ENCODE measurements at places on chromosomes 7 and 10.

GRCh38 chr7:116249969-116250553, 39.7 kb downstream of the TES start:
- DNase-seq = peak; percentile 40

GRCh38 chr10:95716466-95716865, 22.7 kb upstream of the TCTN3 start:
- no peak for DNase-seq

- no peak for DNase-seq
Measured at GRCh38 chr10:43267811-43268210, 946 bp upstream of the RASGEF1A start.

DNA sequence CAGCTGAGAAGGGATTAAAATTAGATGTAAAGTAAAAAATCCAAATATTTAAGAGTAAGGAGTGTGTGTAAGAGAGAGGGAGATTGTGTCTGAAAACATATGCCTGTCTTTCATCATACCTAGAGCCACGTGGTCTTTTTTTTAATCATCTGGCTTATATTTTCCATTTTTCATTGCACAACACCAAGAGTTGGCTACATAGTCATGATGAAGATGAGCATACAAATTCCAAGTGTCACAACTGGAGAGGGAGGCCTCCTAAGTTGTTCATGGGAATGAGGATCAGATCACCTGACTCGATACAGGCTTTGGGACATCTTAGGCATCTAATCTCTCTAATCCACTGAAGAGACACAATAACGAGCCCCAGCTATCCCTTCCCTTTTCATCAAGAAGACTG, 47.2 kb upstream of the CCDC3 start:
- DNase-seq = no peak

DNA sequence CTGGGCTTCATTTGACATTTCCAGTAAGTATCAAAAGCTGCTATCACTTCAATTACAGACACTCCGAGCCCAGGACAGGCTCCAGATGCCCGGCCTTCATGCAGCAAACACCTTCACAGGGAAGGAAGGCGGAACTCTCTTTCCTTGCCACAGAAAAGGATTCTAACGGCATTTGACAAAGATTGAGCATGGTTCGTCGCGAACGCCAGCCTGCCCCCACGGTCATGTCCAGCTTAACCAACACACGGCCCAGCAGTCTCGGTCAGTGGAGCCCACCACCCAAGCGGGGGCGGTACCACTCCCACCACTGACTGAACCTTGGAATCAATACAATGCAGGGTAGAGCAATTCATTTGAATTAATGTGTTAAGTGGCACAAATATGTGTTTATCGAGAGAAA, 607.2 kb downstream of the DNAJB6 start:
- DNase-seq = no peak

- DNase-seq = peak; percentile 89
Measured at GRCh38 chr10:104937567-104937966, 296.5 kb downstream of the SORCS3 start.

- peak; percentile 97 for DNase-seq
Measured at GRCh38 chr10:121942749-121943416, 15.1 kb upstream of the ATE1 start.

- DNase-seq = peak; percentile 50
Measured at GRCh38 chr7:69932034-69932628, 333.9 kb downstream of the AUTS2 start.

GRCh38 chr10:4825868-4826791, at the start of gene AKR1E2:
Gene AKR1E2 (plus strand): TSS chr10:4826207. CDS start chr10:4826325, 118 bp downstream.
- DNase-seq = peak; percentile 90

DNA sequence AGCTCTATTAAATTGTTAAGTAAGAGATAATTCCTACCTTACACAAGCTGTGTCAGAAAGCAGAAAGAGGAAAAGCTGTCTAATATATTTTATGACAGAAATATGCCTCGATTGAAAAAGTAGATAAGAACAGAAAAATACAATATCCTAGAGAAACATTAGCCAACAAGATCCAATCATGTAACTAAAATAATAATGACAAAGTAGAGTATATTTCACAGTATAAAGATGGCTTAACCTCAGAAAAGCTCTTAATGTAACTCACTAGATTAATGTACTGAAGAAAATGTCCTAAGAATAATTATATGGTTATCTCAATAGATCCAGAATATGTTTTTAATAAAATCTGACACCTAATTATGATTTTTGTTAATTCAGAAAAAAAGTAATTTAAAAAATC, 89.8 kb upstream of the HABP2 start:
- DNase-seq = no peak

- no peak for DNase-seq
Measured at GRCh38 chr10:130707389-130707979, 571.3 kb downstream of the GLRX3 start.

DNA sequence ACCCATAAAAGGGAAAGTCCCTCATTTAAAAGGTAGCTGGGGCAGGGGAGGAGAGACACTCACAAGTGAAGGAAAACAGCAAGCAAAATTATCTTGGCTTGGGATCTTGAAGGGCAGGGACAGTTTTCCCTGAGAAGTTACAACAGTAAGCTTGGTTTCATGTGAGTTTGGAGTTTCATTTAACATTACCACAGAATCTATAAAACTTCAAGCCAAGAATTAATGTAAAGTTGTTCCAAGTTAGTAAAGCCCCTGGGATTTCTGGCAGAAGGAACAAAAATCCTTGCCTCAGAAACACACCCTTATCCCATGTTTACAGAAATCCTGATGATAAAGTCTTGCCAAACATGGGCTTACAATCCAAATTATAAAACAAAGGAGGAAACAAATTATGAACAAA, 19.2 kb downstream of the CRPPA start:
- no peak for DNase-seq

DNA sequence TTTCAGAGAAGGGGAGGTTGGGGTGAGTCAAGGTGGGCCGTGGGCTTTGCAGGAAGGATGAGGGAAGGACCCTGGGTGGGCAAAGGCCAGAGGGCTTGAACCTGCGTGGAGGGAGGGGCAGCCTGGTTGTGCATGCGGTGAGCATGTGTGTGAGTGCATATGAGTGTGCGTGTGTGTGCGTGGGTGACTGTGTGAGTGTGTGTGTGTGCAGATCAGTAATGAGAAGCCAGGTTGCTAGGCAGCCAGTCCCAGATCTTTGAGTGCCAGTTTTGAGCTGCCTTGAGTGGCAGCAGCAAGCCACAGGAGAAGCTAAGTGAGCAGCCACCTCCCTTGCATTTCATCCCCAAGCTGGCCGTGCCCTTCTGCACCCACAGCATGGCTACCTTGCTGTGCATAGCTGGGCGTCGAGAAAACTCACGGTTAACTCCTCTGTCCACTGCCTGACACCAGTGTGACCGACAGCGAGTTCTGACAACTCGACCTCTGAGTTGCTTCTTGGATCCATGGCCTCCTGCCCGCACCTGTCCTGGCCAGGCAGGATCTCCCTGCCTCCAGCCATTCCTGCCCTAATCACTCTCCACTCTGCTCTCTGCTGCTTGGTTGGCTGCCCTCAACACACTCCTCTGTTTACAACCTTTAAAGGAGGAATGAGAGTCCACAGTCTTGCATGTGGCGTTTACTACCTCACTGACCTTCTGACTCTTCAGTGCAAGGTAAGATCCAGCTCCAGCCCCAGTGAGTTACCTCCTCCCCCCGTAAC, 775.4 kb downstream of the TYW1 start:
- no peak for DNase-seq

GRCh38 chr7:80763289-80763688, 124.8 kb downstream of the CD36 start:
- DNase-seq = no peak

- DNase-seq = no peak
Measured at GRCh38 chr7:34567906-34568305, 90.1 kb upstream of the NPSR1 start.

GRCh38 chr7:133871757-133872156, 255.4 kb upstream of the LRGUK start:
- DNase-seq = no peak

DNA sequence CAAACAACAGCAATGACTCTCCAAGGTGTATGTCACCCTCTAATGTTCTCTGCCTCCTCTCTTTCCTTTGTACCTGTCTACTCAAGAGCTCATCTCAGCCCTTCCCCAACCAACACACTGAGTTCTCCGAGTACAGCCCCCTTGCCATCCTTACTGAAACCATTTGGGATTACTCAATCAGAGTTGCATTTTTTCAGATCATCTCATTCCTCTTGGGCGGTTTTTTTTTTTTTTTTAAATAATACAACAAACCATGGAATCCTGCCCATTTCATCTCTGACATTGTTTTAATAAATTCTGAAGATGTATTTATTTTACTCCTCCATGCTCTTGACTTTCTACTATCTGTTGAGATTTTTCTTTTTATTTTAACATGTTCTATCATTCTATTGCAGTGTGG, 4.2 kb upstream of the CREB3L2 start:
- no peak for DNase-seq

DNA sequence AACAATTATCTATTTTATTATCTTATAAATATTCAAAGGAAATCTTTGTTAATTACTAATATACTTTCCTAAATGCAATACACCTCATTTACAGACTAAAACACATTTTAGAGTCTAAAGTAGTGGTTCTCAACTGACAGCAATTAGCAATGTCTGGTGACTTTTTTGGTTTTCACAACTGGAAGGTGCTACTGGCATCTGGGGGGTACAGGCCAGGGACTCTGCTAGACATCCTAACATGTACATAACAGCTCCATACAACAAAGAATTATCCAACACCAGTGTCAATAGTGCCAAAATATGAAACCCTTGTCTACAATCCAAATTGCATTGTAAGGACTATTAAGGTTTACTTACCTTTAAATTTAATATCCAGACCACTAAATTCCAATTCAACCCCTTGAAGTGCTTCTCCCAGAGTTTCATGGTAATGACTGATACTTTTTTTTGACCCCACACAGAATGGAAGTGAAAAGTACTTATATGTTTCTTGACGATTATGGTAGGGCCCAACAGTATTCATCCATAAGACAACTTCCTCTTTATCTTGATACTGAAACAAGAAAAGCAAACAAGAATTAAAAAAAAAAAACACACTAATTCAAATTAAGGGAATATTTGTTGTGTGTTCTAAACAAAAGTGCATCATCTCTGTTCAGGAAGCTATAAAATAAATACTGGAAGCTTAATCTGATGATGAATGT, 10.4 kb downstream of the TM9SF3 start:
- no peak for DNase-seq

DNA sequence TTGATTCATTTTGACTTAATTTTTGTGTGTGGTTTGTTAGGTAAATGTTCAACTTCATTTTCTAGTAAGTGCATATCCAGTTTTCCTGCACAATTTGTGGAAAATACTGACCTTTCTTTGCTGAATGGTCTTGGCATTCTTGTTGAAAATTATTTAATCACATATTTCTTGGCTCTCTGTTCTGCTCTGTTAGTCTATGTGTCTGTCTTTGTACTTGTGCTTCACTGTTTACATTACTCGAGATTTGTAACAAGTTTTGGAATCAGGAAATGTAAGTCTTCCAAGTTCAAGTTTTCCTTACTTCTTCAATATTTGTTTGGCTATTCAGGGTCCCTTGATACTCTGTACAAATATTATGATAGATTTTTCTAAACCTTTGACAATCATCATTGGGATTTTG, 838.2 kb upstream of the POM121L12 start:
- DNase-seq = no peak
